Naive B cell (primary cell): ENCODE measurements at places on chromosomes 11 and 22. TPM values are rescaled to one million over a fixed set of nuclear protein-coding genes. Genes with fewer than 3 reads are reported as not detected.
A peak's percentile ranks its signal among the peaks of the same experiment; 100 is the strongest.

DNA sequence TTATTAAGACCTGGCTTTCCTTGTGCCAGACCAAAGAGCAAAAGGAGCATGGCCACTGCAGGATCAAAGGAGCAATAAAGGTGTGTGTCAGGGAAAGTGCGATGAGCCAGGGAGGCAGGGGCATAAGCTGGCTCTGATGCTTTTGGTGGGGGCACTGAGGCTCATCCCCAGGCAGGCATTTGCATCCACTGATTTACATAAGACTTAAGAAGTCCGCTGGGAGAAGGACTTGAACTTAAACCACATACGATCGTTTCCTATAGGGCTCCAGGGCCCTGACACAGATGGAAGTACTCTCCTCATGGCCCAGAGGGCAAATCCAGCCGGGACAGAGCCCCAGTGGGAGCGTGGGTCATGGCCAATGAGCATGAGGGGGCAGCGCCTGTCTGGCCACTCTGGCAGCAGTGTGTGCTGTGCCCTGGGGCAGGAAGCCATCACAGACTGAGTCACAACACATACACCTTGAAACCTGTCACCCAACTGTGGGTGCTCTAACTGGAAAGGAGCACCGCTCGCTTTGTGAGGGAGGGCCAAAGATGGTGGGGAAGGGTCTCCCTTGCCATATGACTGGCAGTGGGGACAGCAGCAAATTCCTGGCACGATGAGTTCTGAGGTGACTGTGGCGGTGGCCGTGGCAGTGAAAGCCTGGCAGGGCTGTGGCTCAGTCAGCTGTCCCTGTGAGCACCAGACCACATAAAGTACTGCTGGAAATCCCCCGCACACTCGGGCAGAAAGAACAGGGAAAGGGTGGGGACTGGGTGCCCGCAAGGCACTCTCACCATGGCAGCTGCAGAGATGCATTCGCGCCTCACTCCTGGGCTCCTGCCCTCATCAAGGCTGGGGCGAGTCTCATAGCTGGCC lies 79.4 kb upstream of the LMO1 start:
- peak; percentile 25 for DNase-seq

GRCh38 chr11:122322329-122322728 lies 206.3 kb upstream of the BLID start:
- DNase-seq = no peak

DNA sequence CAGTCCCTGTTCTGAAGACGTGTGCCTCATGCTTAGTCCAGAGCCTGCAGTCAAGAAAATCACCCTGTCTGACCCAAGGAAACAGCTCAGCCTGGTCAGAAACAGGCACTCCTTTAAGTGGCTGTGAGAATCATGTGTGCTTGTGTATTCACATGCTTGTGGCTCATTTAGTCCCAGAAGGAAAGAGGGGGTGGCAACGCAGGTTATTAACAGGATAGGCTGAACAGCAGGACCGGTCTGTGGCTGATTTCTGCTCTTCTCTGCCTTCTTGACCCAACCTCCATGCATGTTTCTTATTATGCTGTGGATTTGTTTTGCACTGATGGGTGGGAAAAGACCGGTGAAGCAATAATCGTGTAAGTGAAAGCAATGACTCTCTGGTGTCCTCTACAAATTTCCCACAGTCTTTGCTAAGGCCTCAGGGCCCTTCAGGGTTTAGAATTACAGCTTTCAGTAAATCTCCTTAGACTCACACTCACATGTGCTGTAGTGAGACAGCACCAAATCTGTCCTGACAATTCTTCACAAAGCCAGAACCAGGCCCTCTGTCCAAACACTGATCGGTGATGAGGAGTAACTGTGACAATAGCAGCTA lies 288.1 kb downstream of the ETS1 start:
- no peak for DNase-seq

GRCh38 chr22:31187627-31188026 lies 24.5 kb upstream of the LIMK2 start:
- DNase-seq = no peak

DNA sequence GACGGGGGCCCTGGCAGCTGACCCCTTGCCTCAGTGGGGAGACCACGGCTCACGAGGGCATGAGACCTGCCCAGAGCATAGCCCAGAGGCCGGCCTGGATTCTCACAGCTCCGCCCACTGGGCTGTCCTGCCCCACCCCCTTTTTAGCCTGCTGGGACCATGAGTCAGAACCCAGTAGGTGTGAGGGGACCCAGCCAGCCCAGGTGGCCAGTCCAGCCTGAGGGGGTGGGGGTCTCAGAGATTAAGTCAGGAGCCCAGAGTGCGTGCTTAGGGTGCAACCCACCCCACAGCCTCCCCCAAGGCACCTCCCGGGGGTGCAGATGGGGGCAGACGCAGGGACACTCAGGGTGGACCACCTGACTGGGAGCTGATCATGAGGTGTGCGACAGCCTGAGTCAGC lies 40.1 kb upstream of the PPARA start:
- no peak for DNase-seq

- peak; percentile 95 for DNase-seq
Observed at GRCh38 chr22:22884888-22885840, 2.5 kb upstream of the IGLL5 start.

DNA sequence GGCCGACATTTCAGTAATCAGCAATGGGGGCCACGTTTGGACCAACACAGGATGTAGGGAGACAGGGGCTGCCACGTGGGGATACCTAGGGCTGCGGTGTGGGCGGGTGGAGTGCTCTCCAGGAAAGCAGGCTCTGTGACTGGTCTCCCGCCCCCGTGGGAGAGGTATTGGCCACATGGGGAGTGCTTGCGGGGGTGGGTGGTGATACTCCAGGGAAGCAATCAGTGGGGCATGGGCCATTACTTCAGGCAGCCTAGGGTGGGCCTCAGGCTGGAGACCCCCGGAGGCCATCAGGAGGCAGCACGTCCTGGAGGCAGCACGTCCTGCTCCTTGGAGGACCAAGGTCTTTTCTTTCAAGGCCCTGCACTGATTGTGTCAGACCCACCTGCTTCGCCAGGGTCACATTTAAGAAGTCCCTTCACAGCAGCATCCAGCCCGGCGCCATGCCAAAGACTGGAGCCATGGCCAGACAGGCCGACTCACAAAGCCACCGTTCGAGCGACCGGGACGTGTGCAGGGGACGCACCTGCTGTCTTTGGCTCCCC lies 3.0 kb upstream of the MUC2 start:
- DNase-seq = no peak

DNA sequence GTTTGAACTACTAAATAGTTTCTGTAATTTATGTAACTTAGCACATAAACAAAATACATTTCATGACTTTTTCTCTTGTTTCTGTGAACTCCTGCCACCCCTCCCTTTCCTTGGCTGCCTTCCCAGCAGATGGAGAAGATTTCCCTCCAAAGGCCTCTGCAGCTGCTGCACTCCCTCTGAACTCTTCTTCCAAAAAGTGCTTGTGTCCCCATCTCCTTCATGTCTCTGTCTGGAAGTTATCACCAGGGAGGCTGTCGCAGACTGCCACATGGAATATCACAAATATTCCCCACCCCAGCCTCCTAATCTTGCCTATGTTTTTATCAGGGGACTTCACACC lies 1068.3 kb downstream of the OPCML start:
- DNase-seq = no peak

DNA sequence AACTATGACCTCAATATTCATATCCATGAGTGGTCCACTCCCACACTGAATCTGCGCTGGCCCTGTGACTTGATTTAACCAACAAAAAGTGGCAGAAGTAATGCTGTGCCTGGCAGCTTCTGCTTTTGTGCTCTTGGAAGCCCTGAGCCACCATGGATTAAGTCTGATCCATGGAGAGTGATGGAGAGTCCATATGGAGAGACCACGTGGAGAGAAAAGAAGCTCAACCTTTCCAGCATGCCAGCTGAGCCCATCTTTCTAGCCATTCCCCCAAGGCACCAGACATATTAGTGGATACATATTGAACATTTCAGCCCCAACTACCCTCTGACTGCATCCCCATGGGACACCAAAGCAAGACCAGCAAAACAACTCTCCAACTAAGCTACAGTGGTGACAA lies 16.0 kb downstream of the LRRC55 start:
- no peak for DNase-seq

DNA sequence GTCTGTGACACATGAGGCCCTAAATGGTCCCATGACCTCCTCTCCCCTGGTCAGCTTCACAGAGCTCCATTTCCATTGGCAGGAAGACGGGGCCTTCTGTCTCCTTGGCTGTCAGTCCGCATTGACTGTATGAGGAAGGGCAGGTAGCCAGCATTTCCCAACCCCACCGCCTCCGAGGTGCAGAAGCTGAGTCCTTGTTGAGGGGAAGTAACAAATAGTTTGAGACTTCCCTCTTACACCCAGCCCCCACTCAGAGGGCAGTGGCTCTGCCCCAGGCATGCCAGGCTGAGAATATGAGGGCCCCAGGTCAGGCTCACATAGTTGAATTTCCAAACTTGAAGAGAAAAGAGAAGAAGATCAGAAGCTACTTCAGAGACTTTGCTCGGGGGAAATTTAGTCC lies 611.1 kb downstream of the BRD1 start:
- no peak for DNase-seq

Gene PANX3
- polyA plus RNA-seq = not detected

Gene GGT1
- polyA plus RNA-seq = 0.78 TPM

Gene OR51B4
- polyA plus RNA-seq = not detected

Gene TENM4
- not detected for polyA plus RNA-seq

Gene MOGAT2
- polyA plus RNA-seq = not detected

Gene OR4D5
- not detected for polyA plus RNA-seq

Gene APOL5
- polyA plus RNA-seq = not detected

Gene OR56A1
- polyA plus RNA-seq = not detected

Gene UPB1
- 0.90 TPM for polyA plus RNA-seq
